SHP77 treated with DMSO at 0.1 percent for 48 hours (cell line): ENCODE measurements at places on chromosomes 7 and 10.
A peak's percentile ranks its signal among the peaks of the same experiment; 100 is the strongest.

DNA sequence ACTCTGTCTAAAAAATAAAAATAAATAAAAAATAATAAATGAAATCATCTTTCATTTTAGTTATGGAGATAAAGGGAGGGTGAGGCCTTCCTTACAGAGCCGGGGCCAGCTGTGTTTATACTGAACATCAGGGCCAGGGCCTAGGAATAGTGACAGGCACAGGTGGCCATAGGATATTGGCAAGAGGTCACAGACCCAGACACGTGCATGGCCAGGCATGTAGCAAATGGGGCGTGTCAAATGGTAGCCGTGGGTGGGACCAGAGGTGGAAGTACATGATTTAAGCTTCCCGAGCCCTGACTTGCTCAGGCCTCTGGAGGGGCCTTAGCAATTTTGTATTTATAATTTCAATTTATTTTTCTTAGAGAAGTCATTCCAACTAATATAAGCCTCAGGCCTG lies 353.0 kb downstream of the ANKRD30A start:
- no peak for DNase-seq

DNA sequence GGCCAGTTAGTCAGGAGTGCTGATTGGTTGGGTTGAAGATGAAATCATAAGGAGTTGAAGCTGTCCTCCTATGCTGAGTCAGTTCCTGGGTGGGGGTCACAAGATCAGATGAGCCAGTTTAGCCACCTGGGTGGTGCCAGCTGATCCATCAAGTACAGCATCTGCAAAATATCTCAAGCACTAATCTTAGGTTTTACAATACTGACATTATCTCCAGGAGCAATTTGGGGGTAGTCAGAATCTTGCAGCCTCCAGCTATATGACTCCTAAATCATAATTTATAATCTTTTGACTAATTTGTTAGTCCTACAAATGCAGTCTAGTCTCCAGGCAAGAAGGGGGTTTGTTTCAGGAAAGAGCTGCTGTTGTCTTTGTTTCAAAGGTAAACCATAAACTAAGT lies 184.1 kb upstream of the STK17A start:
- DNase-seq = no peak

DNA sequence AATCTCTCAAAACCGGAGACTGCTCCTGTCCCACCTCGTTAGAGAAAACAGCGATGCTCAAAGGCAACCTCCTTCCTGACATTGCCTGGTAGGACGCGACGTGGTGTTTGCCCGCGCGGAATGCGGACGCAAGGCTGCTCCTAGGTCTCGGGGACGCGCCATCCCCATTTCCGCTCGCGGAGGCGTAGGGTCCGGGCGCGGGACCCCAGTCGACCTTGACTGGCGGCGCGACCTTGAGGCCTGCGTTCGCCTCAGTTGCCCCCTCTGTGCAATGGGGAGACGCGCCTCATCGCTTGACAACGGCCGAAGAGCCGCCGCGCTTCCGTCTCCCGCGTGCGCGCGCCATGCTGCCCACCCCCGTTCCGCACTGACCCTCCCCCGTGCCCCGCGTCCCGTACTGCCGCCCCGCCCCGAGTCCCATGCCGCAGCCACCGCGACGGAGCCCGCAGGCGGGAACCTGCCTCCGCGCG lies 412 bp upstream of the PPIA start:
- DNase-seq = peak; percentile 56

- peak; percentile 25 for DNase-seq
Measured at GRCh38 chr7:88218836-88219605, 817 bp downstream of the SRI start.

DNA sequence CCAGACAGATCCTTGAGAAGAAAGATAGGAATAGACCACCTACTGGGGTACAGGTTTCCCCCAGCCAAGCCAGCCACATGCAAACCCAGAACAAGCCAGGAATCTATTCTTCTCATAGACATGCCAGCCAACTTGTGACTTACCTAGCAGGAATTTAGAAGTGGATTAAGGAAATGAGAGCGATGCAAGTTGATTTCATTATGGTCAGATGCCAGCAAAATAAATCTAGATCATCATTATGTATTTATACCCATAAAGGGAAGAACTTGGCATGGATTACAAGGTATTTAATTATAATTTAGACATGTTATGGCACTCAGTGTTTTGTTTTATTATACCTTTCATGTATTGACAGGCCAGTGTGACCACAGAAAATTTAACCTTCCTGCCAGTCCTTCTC lies 32.8 kb downstream of the SLC35G1 start:
- no peak for DNase-seq

GRCh38 chr7:25861601-25862260 lies 290.3 kb upstream of the NFE2L3 start:
- DNase-seq = no peak

- DNase-seq = no peak
Measured at GRCh38 chr10:77566236-77566635, 71.4 kb downstream of the KCNMA1 start.

DNA sequence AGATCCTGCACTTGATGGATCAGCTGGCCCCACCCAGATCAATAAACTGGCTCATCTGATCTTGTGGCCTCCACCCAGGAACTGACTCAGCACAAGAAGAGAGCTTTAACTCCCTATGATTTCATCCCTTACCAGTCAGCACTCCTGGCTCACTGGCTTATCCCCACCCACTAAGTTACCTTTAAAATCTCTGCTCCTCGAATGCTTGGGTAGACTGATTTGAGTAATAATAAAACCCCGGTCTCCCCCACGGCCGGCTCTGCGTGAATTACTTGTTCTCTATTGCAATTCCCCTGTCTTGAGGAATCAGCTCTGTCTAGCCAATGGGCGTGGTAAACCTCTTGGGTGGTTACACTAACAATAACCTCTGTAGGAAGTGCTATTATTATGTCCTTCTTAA lies 83.7 kb downstream of the MBL2 start:
- no peak for DNase-seq

DNA sequence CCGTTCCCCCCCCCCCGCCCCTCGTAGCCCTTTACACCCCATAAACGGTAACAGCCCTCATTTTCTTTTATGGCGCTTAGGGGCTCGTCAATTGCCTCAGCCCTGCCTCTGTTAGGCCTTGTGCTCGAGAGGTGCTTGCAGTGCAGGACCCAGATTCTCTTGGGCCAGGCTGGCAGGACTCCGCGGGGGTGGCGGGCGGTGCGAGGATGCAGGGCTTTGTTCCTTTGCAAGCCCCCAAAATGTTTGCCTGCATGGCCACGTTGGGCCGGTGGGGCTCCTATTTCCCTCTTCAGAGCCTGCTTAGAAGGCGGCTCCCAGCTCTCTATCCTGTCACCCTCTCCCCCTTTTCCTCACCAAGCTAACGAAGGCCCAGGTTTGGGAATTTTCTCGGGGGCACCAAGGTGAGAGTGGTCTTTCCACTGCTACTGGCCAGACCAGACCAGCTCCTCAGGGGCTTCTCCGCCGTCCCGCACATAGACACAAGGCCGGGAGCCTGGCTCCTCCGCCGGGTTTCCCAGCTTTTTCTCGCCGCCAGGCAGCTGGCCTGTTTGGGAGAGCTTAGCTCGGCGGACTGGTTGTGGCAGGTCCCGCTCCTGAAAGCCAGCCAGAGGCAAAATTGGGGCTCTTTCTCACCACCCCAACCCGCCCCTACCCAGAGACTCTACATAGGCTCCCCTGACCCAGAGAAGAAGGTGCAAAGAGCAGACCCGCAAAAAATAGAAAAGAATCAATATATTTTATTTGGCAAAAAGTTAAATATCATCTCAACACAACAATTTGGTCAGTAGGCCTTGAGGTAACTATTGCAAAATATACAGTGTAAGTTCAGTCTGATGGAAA lies 3.4 kb downstream of the HOXA9 start:
- DNase-seq = no peak

DNA sequence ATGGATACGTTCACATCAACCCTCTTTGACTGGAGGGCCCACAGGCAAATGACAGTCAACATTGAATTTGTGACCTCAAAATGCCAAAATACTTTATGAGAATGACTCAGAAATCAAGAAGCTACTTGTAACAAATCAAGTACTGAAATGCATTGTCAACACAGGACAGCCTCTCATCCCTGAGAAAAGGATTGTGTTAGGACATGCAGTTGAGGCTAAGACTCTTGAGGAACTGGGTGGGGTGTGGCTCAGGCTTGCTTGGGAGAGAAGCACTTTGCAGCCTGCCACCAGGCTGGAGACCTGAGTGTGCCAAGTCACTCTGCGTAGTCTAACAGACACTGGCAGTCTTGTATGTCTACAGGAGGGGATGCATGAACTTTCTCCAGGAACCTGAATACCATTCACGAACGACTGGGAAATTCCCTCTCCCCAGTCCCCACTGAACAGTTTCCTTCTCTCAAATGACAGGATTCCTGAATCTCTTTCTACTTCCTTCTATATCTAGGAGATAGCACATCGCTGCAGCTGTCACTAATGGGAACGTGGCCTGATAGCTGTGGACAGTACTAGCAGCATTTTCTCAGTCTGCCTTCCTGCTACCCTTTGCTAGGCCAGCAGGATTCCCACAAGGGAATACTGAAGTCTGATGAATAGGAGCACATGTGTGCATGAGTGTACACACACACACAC lies 3.3 kb upstream of the SMO start:
- DNase-seq = no peak

- DNase-seq = no peak
Measured at GRCh38 chr10:116201011-116201410, 72.0 kb downstream of the GFRA1 start.

GRCh38 chr10:119030421-119031250 lies 1.1 kb downstream of the NANOS1 start:
- DNase-seq = peak; percentile 43

- DNase-seq = peak; percentile 2
Measured at GRCh38 chr7:25820432-25821040, 331.5 kb upstream of the NFE2L3 start.

GRCh38 chr7:70700055-70700940 lies 431.6 kb upstream of the GALNT17 start:
- DNase-seq = no peak

GRCh38 chr7:99120501-99120900 lies 23.4 kb downstream of the SMURF1 start:
- no peak for DNase-seq

- DNase-seq = no peak
Measured at GRCh38 chr10:62885684-62886461, 69.7 kb upstream of the EGR2 start.

DNA sequence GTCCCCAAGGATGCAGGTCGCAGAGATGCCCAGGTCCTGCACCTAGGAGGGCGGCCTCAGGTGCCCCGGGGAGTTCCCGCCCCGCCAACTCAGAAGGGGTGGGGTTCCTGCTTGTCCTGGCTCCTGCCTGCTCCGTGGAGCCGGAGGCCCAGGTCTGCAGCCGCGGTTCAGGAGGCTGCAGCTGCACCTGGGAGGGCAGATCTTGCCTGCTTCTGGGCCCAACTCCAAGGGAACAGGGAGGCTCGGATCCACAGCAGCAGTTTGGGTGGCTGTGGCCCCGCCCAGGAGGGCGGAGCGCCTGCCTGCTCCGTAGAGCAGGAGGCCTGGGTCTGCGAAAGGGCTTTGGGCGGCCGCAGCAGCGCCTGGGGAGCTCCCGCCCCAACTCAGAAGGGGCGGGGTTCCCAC lies 108.2 kb upstream of the EGR2 start:
- DNase-seq = no peak

GRCh38 chr10:14573666-14574261 lies 200.9 kb downstream of the FAM107B start:
- DNase-seq = no peak

GRCh38 chr7:16719699-16720098 lies 33.9 kb upstream of the TSPAN13 start:
- DNase-seq = no peak

- peak; percentile 69 for DNase-seq
Measured at GRCh38 chr10:101161494-101162299, 30.6 kb downstream of the TLX1 start.
